Activated CD8-positive, alpha-beta memory T cell treated with anti-CD3 and anti-CD28 coated beads for 4 hours (primary cell): ENCODE measurements at places on chromosomes 1 and 21.

DNA sequence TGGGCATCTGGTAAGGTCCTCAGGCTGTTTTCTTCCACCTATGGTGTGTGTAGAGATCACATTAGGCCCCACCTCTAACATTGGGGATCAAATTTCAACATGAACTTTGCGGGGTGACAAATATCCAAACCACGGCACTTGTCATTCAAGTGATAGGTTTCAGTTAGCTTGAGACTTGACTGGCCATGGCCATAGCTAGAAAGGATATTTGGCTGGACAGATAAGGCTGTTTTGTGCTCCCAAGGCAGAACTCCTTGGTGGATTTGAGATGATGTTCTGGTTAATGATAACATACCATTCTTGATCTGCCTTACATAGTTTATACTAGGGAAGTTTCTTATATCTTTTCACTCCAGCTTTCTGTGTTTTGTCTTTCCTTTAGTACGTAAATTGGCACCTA lies 48.5 kb downstream of the CELF3 start:
- DNase-seq, result no peak

- DNase-seq, result no peak
Observed at GRCh38 chr1:167532964-167533824, 14.9 kb upstream of the CD247 start.

DNA sequence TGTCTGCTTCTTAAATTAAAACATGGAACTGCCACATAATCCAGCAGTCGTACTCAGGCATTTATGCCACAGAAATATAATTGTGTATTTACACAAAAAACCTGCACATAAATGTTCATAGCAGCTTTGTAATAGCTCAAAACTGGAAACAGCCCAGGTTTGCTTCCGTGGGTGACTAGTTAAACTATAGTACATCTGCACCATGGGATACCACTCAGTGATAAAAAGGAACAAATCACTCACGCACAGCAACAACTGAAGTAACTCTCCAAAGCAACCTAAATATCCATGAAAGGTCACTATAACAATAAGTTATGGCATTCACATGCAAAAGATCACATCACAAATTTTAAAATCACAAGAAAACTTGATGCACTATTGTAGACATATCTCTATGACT lies 64.4 kb downstream of the KCNT2 start:
- no peak for DNase-seq

DNA sequence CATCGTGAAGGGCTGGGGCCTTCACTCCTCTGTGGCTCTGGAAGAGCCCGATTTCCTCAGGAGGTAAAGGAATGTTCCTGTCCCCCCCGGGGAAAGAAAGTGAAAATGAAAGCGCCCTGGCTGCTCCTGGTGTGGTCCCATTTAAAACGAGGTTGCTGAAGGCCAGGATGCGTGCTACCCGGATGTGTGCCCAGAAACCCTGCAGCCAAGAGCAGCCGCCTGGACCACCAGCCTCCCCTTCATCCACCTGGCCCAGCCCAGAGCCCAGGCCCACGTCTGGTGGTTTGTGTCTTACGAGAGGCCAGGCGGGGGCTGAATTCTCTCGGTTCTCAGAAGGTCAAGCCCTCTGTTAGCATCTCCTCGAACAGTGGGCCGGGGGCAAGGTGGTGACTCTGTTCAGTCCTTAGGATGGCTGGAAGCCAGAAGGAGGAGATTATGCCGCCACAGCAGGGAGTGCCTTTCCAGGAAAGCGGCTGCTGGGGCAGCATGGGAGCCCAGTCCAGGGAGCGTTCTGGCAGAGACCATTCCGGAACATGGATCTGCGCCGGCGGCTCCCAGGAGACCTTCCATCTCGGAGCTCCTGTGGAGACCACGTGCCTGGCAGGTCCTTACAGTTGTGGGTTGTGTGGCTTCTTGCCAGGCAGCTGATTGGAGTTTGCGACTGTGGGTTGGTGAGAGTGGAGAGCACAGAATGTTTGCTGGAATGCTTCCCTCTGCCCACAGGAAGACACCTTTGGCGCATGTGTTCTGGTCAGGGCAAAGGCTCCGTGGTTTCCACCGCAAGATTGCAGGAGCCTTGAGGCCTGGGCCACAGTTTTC lies 1.4 kb downstream of the GUK1 start:
- DNase-seq, result no peak
